ENCODE measurements at places on chromosomes 3 and 15.

DNA sequence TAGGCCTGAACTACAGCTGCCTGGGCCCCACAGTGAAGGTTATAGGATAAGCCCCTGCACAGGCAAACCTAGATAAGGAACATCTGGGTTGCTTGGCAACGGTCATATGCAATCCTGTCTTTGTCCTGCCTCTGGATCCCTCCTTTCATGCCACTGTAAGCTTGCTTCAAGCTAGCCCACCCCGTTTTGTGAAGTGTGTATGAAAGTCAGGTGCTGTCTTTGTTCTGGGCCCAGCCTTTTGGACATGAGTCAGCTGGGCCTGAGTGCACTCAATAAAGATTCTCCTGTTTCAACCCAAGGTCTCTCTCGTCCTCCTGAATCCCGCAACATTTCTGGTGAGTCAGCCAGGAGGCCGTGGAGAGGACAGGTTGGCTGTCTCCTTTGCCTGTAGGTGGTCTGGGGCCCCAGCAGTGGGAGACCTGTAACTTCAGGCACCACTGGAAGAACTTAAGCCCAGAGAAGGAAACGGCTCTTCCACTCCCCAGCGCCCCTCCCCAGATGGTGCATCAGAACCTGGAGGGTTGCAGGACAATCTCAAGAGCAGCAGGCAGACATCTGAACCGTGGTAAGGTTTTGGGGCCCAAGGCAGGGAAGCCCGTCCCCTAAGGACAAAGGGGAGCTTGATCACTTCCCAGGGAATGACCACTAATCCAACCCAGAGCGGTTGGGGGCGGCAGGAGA, 8.3 kb upstream of the SLC9C1 start:
- H3K27ac ChIP-seq: peak overlapping the region; percentile 94
- H3K4me1 ChIP-seq: peaks cover 8% of the 10 kb centered on the region
- no peaks in the 10 kb centered on the region for H3K36me3 ChIP-seq
- H3K4me3 ChIP-seq: no peak overlapping the region
- peak; percentile 81 for DNase-seq
- no peaks in the 10 kb centered on the region for H3K27me3 ChIP-seq

- H3K27ac ChIP-seq: no peak overlapping the region
- no peak overlapping the region for H3K4me3 ChIP-seq
- no peaks in the 10 kb centered on the region for H3K27me3 ChIP-seq
Measured at GRCh38 chr15:100711516-100712021, 109.2 kb downstream of the ASB7 start.

- no peak overlapping the region for H3K4me3 ChIP-seq
- H3K27me3 ChIP-seq: no peaks in the 10 kb centered on the region
- DNase-seq: no peak
- H3K36me3 ChIP-seq: no peaks in the 10 kb centered on the region
Measured at GRCh38 chr15:33807665-33808064, 160.6 kb upstream of the CHRM5 start.

DNA sequence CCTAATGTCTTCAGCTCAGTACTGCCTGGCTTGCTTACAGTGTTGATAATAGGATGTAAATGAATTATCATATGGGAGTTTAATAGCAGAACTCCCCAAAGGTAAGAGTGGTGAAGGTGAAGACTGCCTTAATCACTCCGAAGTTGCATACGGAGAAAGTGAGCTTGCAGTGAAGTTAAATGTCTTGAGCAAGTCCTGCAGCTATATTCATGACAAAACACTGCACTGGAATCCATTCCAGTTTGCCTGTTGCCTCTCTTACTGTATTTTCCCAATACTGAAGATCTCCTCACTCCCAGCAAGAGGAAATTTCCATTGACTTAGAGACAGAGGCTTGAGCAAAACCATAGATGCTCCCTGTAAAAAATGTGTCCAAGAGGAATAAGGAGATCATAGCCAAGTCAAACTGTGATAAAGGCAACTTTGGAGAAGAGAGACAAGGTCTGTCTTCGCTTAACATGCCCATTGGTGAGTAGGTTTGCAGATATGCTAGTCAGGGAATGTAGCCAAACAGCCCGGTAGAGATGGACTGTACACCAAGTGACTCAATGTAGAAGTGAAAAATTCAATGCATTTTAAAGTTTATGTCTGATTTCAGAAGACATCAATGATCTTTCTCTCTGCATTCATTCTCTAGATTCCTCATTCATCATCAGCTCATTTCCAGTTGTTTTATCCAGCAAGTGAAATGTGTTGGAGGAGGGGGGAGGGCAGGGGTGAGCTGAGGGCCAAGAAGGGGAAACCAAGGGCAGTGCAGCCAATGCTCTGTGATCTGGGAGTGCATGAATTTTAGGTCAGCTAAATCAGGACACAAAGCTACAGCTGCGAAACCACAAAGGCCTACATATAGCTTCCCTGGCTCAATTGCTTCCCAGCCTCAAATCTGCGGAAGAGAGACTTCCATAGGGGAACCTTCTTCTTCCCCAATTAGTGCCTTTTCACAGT, 667.1 kb upstream of the NR2F2 start:
- no peak overlapping the region for H3K4me3 ChIP-seq
- H3K27ac ChIP-seq: no peak overlapping the region
- no peaks in the 10 kb centered on the region for H3K27me3 ChIP-seq
- no peaks in the 10 kb centered on the region for H3K36me3 ChIP-seq
- H3K4me1 ChIP-seq: no peaks in the 10 kb centered on the region

- no peaks in the 10 kb centered on the region for H3K36me3 ChIP-seq
- H3K4me3 ChIP-seq: no peak overlapping the region
- H3K4me1 ChIP-seq: peaks cover 6% of the 10 kb centered on the region
- peak; percentile 71 for DNase-seq
- no peaks in the 10 kb centered on the region for H3K27me3 ChIP-seq
- H3K27ac ChIP-seq: no peak overlapping the region
Measured at GRCh38 chr3:64109438-64109837, 86.1 kb upstream of the PSMD6 start.

GRCh38 chr3:9600597-9600996, 47.0 kb upstream of the LHFPL4 start:
- no peaks in the 10 kb centered on the region for H3K4me1 ChIP-seq
- DNase-seq: no peak
- no peaks in the 10 kb centered on the region for H3K36me3 ChIP-seq
- no peaks in the 10 kb centered on the region for H3K27me3 ChIP-seq
- no peak overlapping the region for H3K27ac ChIP-seq

- H3K27ac ChIP-seq: no peak overlapping the region
- H3K27me3 ChIP-seq: no peaks in the 10 kb centered on the region
- peak; percentile 35 for DNase-seq
- no peak overlapping the region for H3K4me3 ChIP-seq
Measured at GRCh38 chr15:23690450-23690852, 3.3 kb upstream of the NDN start.

- no peak overlapping the region for H3K4me3 ChIP-seq
- DNase-seq: no peak
- no peaks in the 10 kb centered on the region for H3K4me1 ChIP-seq
- H3K36me3 ChIP-seq: no peaks in the 10 kb centered on the region
Measured at GRCh38 chr3:194254040-194254439, 97.1 kb downstream of the CPN2 start.

DNA sequence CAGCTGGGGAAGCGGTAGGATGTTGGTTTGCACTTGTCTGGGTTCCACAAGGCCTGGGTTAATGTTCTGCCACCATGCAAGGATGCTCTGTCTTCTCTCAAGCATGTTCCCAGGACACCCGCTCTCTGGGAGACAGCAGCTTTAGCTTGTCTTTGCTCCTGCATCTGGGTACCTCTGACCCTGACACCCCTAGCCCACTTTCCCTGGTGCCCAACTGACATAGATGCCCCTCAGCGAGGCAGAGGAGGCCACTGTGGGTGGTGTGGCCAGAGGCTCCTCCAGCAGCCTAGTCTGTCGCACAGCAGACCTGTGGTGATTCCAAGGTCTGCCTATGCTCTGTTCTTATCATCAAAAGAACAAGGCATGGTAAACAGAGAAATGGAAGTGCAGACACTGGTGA, 83.6 kb upstream of the ALDH1L1 start:
- H3K27me3 ChIP-seq: no peaks in the 10 kb centered on the region
- no peak overlapping the region for H3K27ac ChIP-seq
- peaks cover 4% of the 10 kb centered on the region for H3K4me1 ChIP-seq
- no peaks in the 10 kb centered on the region for H3K36me3 ChIP-seq
- no peak overlapping the region for H3K4me3 ChIP-seq

GRCh38 chr3:48299746-48300712, 33.4 kb downstream of the SPINK8 start:
- peaks cover 2% of the 10 kb centered on the region for H3K36me3 ChIP-seq
- H3K27ac ChIP-seq: no peak overlapping the region
- no peak overlapping the region for H3K4me3 ChIP-seq
- DNase-seq: peak; percentile 47
- no peaks in the 10 kb centered on the region for H3K27me3 ChIP-seq

- H3K4me3 ChIP-seq: no peak overlapping the region
- H3K36me3 ChIP-seq: no peaks in the 10 kb centered on the region
- no peaks in the 10 kb centered on the region for H3K27me3 ChIP-seq
- H3K4me1 ChIP-seq: no peaks in the 10 kb centered on the region
Measured at GRCh38 chr3:38978729-38979128, 73.0 kb downstream of the SCN11A start.

DNA sequence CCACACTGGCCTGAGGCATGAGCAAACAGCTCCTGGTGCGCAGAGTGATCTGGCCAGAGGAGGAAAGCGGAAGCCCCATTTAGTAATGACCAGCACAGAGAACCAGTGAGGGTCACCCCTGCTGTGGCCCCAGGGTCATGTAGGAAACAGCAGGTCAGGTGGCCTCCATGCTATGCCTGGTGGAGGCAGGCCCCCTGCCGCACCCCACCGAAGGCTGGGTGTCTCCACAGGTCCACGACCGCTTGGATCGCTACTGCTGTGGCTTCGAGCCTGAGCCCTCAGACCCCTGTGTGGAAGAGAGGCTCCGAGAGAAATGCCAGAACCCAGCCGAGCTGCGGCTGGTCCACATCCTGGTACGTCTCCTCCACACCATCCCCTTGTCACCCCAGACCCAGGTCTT, 52.6 kb downstream of the POMGNT2 start:
- H3K27ac ChIP-seq: no peak overlapping the region
- H3K36me3 ChIP-seq: no peaks in the 10 kb centered on the region
- no peaks in the 10 kb centered on the region for H3K4me1 ChIP-seq
- H3K27me3 ChIP-seq: no peaks in the 10 kb centered on the region
- H3K4me3 ChIP-seq: no peak overlapping the region
- DNase-seq: no peak

DNA sequence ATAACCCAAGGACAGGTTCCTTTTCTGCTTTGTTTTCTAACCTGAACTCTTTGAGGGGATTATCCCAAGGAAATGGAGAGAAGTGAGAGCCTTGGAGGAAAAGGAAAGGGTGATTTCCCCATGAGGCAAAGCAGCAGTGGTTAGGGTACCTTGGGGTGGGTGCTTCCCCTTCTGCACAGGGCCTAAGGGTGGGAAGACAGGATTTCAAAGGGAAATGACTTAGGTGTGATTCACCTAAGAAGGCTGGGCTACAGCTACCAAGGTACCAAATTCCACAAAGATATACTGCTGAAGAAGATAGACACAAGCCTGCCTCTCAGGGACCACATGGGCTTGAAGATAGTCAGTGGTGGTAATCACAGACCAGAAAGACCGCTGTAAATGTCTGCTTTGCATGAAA, 325.3 kb upstream of the DPH6 start:
- H3K4me1 ChIP-seq: no peaks in the 10 kb centered on the region
- no peak overlapping the region for H3K27ac ChIP-seq
- H3K27me3 ChIP-seq: no peaks in the 10 kb centered on the region
- DNase-seq: no peak
- no peaks in the 10 kb centered on the region for H3K36me3 ChIP-seq

GRCh38 chr15:76149291-76149915, 89.6 kb downstream of the TMEM266 start:
- no peak for DNase-seq
- no peak overlapping the region for H3K27ac ChIP-seq
- H3K4me1 ChIP-seq: peaks cover 7% of the 10 kb centered on the region
- no peaks in the 10 kb centered on the region for H3K36me3 ChIP-seq
- H3K27me3 ChIP-seq: no peaks in the 10 kb centered on the region
- no peak overlapping the region for H3K4me3 ChIP-seq

- no peak overlapping the region for H3K27ac ChIP-seq
- H3K4me1 ChIP-seq: no peaks in the 10 kb centered on the region
- no peaks in the 10 kb centered on the region for H3K27me3 ChIP-seq
- H3K4me3 ChIP-seq: no peak overlapping the region
- no peaks in the 10 kb centered on the region for H3K36me3 ChIP-seq
Measured at GRCh38 chr3:122123850-122124249, 59.6 kb upstream of the CASR start.

DNA sequence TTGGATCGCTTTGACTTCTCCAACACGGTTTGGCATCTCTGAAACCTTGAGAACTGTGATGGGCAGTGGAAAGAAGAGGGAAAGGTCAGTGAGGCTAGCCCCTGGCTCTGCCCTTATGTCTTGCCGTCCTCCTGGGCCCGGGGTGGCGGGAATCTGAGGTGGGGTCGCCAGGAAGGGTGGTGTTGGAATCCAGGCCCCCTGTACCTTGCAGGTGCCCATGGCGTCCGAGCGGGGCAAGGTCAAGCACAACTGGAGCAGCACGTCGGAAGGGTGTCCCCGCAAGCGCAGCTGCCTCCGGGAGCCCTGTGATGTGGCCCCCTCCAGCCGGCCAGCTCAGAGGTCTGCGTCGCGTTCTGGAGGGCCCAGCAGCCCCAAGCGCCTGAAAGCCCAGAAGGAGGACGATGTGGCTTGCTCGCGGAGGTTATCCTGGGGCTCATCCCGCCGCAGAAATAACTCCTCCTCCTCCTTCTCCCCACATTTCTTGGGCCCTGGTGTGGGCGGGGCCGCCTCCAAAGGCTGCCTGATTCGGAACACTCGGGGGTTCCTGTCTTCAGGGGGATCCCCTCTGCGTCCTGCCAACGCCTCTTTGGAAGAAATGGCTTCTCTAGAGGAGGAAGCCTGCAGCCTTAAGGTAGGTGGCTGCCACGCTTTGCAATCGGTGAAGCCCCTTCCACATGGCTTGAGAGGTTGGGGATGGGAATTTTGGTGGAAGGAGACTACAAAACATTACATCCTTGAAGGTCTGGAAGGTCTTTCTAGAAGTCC, 907 bp downstream of the TATDN2 start:
- H3K27ac ChIP-seq: no peak overlapping the region
- peak overlapping the region; percentile 65 for H3K4me3 ChIP-seq
- no peaks in the 10 kb centered on the region for H3K27me3 ChIP-seq
- H3K36me3 ChIP-seq: no peaks in the 10 kb centered on the region

- no peak for DNase-seq
- H3K27me3 ChIP-seq: no peaks in the 10 kb centered on the region
- no peaks in the 10 kb centered on the region for H3K4me1 ChIP-seq
- H3K4me3 ChIP-seq: no peak overlapping the region
- no peaks in the 10 kb centered on the region for H3K36me3 ChIP-seq
Measured at GRCh38 chr15:88004399-88004798, 252.1 kb downstream of the NTRK3 start.

Data from mesendoderm (in vitro differentiated cells).